ENCODE measurements at places on chromosomes 12 and 14.

DNA sequence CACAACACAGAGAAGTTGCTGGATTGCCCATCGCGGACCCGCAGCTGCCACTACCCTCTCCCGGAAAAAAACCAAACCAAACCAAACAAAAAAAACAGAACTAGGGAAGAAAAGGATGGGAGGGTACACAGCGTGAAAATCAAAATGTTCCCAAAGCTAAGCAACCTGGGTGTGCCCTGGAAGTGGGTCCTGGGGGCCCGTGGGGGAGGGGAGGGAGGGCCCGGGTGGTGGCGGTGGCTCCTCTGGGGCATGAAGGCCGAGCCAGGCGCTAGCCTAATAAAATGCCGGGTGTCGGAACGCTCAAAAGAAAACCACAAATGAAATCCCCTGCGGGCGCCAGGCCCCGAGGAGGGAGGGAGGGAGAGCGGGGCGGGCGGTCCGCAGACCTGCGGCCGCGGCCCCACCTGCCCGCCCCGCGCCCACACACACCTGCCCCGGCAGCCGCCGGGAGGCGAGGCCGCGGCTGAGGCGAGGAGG, 787 bp downstream of the HECTD4 start:
- DNase-seq: peak; percentile 7

DNA sequence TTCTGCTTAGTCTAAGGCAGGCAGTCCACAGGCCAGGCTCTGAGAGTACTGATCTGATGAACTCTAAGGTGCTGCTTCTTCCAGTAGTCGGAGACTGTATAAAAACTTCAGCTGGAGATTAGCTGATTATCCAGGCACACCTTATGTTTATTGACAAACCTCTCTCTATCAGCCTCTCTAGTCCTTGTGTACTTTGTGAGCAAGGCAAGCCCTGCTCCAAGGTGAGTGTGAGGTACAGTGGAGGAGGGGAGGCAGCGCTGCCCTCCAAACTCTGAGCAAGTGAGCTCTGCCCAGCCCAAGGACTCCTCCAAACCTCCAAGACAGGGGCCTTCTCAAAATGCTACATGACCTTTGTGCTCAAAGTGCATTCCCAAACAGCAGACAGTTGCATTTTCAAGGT, 95.9 kb upstream of the CDKN3 start:
- DNase-seq: no peak

- no peak for DNase-seq
Measured at GRCh38 chr12:47649381-47649780, 56.4 kb downstream of the RPAP3 start.

- DNase-seq: no peak
Measured at GRCh38 chr12:124279315-124279714, 15.6 kb upstream of the RFLNA start.

DNA sequence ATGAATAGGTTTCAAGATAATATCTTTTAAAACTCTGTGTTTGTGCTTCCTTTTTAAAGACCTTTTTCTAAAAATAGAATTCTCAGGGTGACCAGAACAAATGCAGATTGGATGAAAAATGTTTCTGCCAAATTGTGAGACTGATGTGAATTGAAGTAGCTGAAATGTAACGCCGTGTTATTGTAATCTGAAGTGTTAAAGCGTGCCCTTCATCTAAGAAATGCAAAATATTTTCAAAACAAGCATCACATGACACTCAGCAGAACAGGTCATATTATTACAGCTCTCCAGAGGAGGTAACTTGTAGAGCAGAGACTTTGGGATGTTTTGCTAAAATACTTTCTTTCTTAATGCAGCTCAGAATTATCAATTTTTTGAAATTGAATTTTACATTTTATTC, 90.0 kb upstream of the PLEKHA5 start:
- no peak for DNase-seq

DNA sequence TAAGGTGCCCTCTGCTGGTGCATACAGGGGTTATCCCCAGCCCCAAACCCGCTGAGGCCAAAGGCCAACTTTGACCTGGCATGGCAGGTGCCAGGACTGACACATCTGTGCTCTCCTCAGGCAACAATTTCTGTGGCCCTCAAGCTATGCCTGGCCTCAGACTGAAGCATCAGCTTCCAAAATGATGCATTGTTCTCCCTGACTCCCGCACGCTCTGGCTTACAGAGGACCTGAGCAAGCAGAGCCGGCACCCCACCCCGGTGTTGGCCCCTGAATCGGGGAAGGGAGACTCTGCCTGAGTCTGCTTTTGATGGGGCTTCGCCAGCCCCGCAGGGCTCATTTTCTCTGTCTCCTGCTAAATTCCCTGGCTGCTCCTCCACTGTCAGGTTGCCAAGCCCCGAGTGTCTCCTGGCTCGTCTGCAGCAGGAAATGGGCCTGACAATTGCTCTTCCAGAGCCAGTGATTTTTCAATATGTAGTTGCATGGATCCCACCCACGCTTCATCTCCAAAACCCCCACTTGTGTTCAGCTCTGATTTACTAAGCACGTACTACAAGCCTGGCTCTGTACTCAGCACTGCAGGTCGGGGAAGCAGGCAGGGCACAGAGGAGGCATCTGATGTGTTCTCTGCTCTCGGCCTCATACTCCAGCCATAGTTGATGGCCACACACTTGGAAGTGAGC, 126.1 kb downstream of the SLC38A6 start:
- no peak for DNase-seq

GRCh38 chr14:20830831-20831230, 28.2 kb upstream of the RNASE1 start:
- DNase-seq: no peak

GRCh38 chr14:101977311-101978071, 13.1 kb downstream of the DYNC1H1 start:
- no peak for DNase-seq

DNA sequence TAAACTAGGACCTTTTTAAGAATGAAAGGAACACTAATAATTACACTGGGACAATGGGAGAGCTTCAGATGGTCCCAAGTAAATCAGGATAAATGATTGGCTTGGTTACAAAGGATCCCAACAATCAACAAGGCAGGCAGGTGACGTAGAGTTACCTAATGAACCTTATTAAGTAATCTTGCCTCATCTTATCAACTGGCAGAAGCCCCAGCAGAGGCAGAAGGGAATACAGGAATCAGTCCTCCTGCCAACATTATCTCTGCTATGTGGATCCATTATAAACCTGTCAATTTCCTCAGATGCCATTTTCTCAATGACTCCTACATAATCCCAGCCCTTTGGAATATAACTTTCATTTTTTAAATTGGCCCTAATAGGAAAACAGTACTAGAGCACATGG, 11.4 kb downstream of the DCAF5 start:
- DNase-seq: no peak

- DNase-seq: no peak
Measured at GRCh38 chr12:60174476-60174875, 578.6 kb downstream of the SLC16A7 start.

- DNase-seq: no peak
Measured at GRCh38 chr12:102483466-102483865, 3.1 kb upstream of the IGF1 start.

DNA sequence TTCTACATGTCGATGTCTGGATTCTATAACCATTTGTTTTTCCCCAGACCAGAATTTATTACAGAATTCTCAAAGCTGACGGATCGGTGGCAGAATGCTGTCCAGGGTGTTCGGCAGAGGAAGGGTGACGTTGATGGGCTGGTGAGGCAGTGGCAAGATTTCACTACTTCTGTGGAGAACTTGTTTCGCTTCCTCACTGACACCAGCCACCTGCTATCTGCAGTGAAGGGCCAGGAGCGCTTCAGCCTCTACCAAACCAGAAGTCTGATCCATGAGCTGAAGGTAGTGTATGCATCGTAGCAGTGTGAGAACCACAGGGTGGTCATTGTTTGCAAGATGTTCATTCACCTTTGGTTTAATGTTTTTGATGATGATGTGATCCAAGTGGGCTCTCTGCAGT, 124.0 kb downstream of the ESR2 start:
- DNase-seq: no peak

- DNase-seq: no peak
Measured at GRCh38 chr12:115934046-115934445, 343.4 kb downstream of the MED13L start.

- DNase-seq: no peak
Measured at GRCh38 chr12:95105540-95105939, 32.1 kb upstream of the NR2C1 start.

- DNase-seq: no peak
Measured at GRCh38 chr12:79997096-79997791, 62.3 kb upstream of the PPP1R12A start.

- DNase-seq: no peak
Measured at GRCh38 chr12:117080661-117081144, 18.5 kb downstream of the TESC start.

GRCh38 chr12:31321897-31322228, 4.1 kb downstream of the SINHCAF start:
- no peak for DNase-seq

- no peak for DNase-seq
Measured at GRCh38 chr12:104657726-104658484, 201.2 kb downstream of the CHST11 start.

DNA sequence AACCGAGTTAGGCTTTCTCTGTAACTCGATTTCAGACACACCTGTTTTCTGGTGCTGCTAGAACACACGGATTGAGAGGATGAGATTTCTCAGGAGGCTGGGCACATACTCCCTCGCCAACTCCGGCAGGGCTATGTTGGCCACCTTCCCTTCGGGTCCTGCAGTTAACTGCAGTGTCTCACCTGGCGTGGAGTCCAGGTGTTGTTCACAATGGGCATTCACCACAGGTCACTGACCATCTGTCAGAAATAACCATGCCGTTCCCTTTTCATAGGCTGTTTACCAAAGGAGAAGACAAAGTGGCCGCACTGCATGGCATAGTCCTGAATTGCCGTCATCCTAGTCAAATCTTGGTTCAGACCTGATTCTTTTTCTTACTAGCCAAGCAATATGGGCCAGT, 5.5 kb upstream of the KCNH3 start:
- no peak for DNase-seq

- DNase-seq: no peak
Measured at GRCh38 chr12:94594443-94594825, 55.9 kb downstream of the TMCC3 start.

GRCh38 chr14:61342486-61342885, 21.1 kb downstream of the PRKCH start:
- DNase-seq: peak; percentile 75

DNA sequence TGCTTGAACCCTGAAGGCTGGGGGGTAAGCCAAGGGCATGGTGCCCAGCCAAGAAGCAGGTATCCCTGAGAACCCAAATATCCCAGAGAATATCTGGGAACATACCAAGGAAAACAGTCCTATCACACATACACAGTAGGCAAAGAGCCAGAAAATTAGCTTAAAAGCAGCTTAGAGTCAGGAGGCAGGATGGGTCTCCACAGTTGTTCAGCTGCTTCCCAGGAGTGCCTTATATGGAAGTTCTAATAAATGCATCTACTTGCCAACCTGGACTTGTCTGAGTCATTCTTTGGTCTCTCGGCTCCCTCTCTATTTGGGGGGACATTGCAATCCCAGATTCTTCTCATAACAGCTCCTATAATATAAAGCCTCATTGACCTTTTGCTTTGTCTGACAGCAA, 9.0 kb upstream of the GPR135 start:
- DNase-seq: no peak

- DNase-seq: no peak
Measured at GRCh38 chr12:52024845-52025230, 18.1 kb downstream of the TAMALIN start.

GRCh38 chr14:74641601-74642391, 29.8 kb upstream of the LTBP2 start:
- DNase-seq: no peak

GRCh38 chr14:95228240-95228639, 70.9 kb upstream of the DICER1 start:
- no peak for DNase-seq

DNA sequence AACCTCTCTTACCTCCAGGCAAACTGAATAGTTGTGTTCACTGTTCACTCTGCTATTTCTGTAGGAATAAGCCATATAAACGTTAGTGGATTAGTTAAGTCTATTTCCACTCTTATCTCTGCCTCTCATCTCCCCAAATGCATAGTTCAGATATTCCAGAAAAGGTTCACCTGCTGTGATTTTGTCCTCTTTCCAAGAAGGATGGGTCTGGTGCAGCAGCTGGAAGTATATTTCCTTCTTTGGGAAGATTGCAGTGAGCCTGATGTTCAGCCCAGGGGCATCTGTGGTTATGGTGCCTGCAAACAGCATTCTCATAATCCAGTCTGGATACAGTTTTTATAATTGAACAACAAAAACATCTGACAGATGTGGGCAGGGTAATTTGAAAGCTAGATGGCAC, 97.7 kb downstream of the TPH2 start:
- DNase-seq: no peak

DNA sequence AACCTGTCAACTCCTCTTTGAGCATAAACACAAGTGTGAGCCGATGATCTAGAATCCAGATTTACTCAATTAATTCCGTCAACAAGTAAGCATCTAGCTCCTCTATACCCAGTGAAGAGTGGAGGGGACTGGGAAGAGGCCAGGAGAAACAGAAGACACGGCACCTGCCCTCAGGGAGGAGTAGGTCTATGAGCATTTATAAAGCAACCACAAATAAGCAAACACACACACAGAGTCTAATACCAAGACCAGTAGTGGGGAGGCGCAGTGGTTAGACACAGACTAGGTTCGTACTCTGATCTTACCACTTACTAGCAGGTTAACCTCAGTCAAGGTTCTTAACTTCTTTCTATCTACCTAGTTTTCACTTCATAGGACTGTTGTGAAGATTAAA, 5.9 kb upstream of the FOXN3 start:
- no peak for DNase-seq

- DNase-seq: no peak
Measured at GRCh38 chr12:110577864-110578693, 5.0 kb downstream of the PPTC7 start.

DNA sequence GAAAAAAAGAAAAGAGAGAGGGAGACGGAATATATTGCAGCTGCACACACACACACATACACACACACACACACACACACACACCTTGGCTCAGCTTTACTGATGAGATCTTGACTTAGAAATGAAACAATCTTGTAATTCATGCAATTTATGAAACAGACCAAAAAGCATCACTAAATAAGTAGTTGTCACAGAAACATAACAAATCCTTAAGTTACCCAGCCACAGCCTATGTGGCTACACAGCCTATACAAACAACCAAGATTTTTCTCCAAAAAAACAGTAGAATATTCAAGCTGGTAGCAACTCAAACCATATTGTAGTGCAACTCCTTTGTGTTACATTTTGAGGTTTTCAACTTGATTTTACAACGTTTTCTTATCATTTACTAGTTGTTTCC, 37.9 kb upstream of the GNG2 start:
- DNase-seq: no peak

DNA sequence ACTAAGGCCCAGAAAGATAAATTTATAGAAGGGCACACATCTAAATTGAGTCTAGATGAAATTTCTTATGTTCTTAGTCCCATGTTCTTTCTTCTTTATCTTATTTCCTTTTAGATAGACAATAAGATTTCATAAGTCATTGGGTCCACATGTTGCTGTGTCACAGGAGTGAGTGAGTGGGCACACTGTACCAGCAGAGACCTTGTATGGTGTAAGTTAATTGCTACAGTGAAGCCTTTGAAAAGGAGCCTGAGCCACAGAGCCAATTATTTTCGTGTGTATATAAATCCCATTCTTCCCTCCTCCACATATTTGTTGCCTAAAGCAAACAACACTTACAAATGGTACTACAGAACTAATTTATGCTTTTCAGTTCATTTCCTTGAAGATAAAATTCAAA, 79.1 kb downstream of the GRIP1 start:
- DNase-seq: no peak

All from stimulated activated CD8-positive, alpha-beta memory T cell treated with anti-CD3 and anti-CD28 coated beads, Interleukin-2, amount 100 ng/mL, for 1 hour (primary cell).